Neuronal stem cell (in vitro differentiated cells): ENCODE measurements at places on chromosomes 11 and 22.

GRCh38 chr11:117723277-117724024 is 73.6 kb downstream of the DSCAML1 start:
- DNase-seq, result no peak

DNA sequence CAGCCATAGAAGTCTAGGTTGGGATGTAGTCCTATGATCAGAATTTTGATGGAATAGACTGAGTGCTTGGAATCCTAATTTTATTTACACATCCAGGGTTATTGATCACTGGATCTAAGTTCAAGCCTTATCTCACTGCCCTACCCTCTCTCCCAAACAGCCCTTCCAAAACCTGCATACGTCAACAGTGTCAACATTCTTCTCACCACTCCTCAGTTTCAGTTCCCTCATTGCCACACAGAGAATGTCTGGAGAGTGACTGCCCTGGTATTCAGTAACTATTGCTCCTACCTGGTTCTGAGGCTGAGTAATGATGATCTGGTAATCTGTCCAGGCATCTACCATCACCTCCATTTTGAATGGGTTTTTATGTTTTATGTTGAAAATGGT is 60.0 kb downstream of the GLYATL1 start:
- DNase-seq, result no peak

- DNase-seq, result no peak
Observed at GRCh38 chr11:64905516-64906313, 11.3 kb downstream of the ATG2A start.

DNA sequence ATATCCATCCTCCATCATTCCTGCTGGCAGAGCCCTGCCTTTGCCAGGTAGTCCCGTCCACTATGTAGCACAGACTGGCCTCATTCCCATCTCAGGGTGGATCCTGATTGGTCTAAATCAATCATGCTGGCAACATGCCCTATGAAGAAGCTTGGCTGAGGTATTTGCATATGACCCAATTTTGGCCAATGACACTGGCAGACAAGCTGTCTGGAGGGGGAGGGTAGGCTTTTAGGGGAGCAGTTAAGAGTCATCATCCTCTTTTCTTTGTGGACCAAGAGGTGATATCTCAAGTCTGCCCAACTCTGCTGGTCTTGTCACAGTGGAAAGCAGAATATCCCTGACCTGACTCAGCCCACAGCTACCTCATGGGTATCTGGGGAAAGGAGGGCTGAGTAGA is 5.1 kb downstream of the CCDC89 start:
- DNase-seq, result no peak

DNA sequence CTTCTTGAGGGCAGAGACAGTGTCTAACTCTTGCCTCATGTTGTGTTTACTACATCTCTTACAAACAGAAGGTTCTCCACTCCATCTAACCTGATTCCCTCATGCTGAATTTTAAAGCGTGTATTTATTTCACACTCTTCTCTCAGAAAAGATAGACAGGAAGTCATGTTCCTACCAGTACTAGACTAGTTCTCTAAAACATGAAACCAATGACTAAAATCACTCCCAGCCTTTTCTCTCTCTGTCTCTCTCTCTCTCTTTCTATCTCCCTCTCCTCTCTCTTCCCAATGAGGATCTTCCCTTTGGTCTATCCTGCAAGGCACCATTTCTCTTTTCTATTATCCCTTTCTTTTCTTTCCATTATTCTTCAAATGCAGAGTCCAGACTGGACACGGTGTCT is 391.9 kb upstream of the CADM1 start:
- no peak for DNase-seq

DNA sequence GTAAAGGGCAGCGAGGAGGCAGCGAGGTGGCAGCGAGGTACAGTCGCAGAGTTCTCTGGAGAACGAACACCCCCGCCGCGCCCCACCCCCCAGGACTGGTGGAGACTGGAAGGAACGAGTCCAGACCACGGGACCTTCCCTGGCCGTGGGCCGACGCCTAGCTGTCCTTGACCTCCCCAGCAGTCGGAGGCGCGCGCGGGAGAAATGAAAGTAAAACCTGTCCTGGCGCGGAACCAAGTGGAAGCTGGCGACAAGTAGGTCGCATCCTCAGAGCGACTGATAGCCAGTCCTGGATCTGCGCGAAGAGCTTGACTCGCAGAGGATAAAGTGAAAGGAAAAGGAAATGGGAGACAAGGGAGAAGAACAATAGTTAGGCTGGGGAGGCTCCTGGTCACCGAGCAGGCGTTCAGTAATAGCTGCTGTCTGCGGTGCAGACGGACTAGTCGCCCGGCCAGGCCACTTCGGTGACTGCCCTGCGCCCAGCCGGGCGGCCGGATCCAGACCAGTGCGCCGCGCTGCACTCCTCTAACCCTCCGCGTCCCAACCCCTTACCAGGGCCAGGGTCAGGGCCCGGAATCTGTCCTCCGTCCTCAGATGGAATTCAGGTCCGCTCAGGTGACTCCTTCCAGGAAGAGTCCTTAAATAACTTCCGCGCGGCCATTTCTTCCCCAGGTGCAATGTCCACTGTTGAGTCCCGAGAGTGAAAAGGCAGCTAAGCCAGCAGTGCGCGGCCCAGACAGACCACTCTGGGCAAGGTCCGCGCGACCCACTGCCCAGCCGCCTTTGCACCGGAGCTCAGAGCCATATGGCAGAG is 1.9 kb upstream of the ADM start:
- peak; percentile 46 for DNase-seq

- DNase-seq, result peak; percentile 89
Observed at GRCh38 chr11:118929501-118930093, 3.9 kb upstream of the BCL9L start.
